Cortex of kidney (tissue), 1 donor: ENCODE measurements at places on chromosomes 11 and 22.

GRCh38 chr11:117600234-117600783 is 196.7 kb downstream of the DSCAML1 start:
- no peak for DNase-seq

- no peak for DNase-seq
These were observed 23.5 kb downstream of the MUC6 start for GRCh38 chr11:1012740-1013630.

DNA sequence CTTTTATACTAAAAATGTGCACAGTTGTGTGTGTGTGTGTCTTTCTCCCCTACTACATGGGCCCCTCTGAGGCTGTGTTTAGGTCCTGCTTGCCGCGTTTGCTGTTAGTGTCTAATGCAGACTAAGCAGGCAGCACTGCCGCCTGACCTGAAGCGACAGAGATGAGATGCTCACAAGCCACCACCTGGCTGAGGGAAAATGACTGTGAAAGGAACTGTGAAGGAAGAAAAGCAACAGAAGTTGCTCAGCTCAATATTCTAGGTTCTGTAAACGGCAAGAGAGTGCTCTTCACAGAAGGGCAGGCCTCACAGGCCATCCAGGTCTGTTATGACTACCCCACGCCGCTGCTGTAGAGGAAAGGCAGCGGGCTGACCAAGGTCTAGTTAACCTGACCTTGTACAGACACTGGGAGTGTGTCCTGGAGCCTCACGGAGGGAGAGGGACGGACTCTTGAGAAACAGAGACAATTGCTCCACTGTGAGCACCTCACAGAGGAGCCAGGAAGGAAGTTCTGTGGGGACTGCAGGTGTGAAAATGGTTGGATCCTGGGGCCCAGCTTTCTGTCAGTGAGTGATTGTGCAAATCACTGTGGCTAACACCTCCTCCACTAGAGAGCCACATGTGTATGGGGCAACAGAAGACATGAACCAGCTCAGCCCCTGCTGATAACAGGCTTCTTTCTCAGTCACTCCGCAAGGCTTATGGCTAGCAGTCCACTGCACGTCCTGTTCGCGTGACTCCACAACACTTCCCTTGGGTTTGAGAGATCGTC is 31.3 kb upstream of the YPEL1 start:
- no peak for DNase-seq

DNA sequence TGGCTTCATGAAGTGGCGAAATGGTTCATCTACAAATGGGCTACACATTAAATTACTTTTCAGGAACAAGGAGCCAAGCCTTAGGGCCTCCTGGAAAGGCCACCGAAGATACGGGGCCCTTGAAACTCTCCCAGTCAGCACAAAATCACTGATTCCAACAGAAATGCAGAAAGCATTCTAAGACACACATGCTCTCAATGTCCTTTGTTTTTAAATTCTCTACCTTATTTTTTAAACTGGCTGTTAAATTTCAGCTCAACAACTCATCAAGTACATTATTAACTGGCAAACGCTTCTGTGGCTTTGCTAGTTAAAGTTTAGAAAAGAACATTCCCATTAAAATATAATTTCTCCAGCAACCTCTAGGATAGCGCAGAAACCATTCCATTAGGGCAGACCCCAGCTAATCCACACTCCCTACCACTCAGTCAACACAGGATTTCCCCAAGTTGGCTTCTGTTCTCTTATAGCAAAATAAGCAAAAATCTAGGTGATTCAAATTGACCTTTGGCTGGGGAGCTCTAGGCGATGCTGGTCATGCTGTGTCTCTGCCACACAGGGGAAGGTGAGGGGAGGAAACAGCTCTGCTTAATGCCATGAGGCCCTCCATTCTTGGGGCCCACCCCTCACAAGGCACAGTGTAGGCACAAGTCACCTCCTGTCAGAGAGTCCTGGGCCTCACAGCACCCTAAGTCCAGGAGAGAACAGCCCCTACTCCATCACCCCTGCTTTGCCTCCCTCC is 47.1 kb downstream of the PLEKHA7 start:
- no peak for DNase-seq

GRCh38 chr11:83574519-83574918 is 288.4 kb upstream of the CCDC90B start:
- DNase-seq: no peak

GRCh38 chr11:36692704-36693103 is 94.7 kb upstream of the RAG2 start:
- DNase-seq: no peak

GRCh38 chr11:72831521-72832300 is 17.5 kb downstream of the ATG16L2 start:
- DNase-seq: no peak

DNA sequence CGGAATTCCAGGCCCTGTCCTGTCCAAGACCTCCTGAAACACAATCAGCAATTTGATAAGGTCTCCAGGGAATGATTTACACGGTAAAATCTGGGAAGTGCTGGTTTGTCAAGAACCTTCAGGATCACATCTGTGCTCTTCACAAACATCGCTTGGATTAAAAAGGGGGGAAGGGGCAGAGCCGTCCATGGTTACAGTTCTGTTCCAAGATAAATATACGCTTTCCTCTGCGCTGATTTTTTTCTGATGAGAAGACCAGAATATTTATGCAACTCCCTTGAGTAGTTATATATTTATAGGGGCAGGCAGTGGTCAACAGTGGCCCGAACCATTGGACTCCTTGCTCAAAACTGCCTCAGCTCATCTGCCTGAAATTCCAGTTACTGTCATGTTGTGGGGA is 9.2 kb upstream of the APOL5 start:
- no peak for DNase-seq

GRCh38 chr22:17997456-17997855 is 26.9 kb downstream of the MICAL3 start:
- DNase-seq: no peak

DNA sequence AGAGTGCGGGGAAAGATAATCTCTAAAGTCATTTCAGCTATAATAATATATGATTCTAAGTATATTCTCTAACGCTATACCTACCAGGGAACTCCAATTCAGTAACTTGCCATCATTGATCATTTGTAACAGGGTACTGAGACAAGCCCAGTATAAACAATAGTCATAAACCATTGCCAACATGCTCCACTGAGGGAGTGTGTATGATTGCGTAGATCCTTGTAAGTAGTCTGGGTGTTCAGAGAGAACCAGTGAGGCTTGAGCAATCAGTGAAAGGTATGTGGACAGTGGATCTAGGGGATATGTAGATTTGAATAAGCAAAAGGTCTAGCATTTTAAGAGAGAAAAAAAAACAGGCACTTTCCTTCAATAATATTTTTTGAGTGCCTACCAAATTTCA is 1326.0 kb downstream of the LRRC4C start:
- DNase-seq: no peak

- DNase-seq: no peak
These were observed 46.8 kb downstream of the CACNA1I start for GRCh38 chr22:39617342-39617741.

DNA sequence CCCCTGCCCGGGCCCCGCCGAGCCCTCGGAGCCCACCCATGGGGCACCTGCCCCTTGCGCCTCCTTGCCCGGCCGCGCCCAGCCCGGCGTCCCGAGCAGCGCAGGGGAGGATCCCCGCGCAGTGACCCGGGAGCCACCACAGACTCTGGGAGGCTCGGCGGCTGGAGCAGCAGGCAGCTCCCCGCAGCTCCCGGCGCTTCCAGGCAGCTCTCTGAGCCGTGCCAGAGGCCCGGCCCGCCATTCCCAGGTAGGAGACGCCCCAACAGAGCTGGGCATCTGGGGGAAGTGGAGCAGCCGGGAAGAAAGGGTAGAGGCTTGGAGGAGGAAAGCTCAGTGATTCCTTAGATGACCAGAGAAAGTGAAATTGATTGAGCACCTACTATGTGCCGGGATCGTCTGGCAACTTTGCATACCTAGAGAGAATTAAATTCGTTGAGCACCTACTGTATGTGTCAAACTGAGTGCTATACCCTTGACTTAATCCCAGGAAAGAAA is 670 bp downstream of the RASD2 start:
- DNase-seq: no peak

GRCh38 chr11:1158681-1159487 is 1.1 kb downstream of the MUC5AC start:
- no peak for DNase-seq

DNA sequence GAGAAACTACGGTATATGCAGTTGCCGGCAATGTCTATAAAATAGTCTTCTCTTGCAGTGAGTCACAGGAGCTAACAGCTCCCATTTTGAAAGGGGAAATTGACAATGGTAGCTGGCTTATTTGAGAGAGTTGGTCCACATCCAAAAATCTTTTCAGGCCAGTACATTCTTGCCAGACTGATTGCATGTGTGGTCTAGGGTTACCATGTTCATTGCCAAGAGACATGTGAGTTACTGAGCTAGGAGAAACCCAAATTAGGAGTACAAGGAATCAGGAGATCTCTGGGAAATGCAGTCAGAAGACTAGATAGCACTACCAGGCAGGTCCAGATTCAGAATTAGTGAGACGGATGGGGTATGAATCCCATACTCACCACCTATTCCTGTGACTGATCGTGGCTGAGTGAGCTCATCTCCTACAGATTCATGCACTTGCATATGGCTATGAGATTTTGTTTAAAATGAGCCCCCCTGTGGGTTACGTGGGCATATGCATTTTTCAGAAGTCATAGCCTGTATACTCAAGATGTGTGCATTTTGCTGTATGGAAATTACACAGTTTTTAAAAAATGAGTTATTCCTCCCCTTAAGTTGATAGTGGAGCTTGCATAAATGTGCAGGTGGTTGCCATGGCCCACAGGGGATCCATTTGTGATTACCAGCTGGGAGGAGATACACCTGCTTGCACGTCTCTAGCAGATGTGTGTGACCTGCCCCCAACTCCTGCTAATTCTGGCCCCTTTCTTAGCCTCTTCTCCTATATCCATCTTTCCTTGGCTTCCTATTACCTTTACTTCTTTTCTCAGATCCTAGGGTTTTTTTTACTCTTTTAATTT is 102.7 kb downstream of the COMMD9 start:
- no peak for DNase-seq

- DNase-seq: no peak
These were observed 78.3 kb upstream of the SCUBE2 start for GRCh38 chr11:9169595-9170295.

DNA sequence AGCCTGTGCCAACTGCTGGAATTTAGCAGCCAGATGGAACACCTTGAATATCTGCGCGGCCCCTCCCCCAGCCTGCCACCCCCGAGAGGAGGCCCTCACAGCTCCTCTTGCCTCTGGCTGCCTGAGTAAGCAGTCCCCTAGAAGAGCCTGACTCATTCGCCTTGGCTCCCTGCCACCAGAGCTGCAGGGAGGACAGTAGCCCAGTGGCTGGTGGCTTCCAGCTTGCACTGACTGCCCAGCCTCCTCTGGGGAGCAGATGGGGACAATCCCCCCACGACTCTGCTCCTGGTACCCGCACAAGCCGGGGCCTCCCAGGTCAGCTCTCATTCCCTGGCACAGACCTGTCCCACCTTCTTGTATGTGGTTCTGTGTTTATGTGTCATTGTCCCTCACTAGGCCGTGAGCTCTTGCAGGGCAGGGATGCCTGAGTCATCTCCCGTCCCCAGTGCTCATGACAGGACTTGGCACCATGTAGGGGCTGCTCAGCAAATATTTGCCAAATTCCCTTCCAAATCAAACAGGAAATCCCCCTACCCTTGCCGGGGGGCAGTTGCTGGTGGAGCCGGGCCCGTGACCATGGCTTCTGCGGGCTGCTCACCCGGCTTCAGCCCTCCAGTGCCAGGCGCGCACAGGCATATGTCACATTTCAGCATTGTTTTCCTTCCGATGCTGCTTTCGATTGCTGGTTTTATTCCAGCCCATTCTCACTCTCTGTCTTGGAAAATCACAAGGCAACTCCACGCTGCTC is 43.6 kb downstream of the CACNG2 start:
- DNase-seq: no peak

GRCh38 chr11:10349806-10350205 is 44.9 kb downstream of the ADM start:
- no peak for DNase-seq

GRCh38 chr11:33068611-33069340 is 29.4 kb downstream of the TCP11L1 start:
- no peak for DNase-seq

- DNase-seq: no peak
These were observed 29.1 kb downstream of the OPCML start for GRCh38 chr11:133503236-133503635.

DNA sequence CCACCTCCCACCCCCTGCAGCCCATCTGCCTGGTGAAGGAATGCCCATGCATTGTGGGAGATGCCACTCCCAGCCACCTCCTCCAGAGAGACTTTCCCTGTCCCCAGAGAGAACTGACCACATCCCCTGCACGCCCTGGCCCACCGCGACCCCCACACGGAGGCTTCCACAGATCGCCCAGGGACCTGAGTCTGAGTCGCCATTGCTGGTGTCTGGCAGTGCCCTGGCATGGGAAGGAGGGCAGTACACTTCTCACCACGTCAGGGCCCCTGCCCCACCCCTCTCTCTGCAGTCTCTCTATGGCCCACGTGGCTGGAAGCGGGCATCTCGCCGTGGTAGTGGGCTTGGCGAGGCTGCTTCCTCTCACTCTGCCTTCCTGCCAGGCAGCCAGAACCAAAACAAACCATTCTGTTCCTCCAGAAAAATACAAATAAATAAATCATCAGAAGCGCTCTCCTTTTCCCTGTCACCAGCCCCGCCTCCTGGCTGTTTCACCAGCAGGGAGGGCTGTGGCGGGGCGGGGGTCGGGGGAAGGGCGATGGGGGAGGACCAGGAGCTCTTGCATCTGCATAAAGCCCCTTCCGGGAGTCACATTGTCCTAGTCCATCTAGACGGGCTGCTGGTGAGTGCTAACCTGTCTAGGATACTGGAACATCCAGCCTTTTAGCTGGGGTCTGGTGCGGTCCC is 20.9 kb downstream of the SHISAL1 start:
- no peak for DNase-seq

DNA sequence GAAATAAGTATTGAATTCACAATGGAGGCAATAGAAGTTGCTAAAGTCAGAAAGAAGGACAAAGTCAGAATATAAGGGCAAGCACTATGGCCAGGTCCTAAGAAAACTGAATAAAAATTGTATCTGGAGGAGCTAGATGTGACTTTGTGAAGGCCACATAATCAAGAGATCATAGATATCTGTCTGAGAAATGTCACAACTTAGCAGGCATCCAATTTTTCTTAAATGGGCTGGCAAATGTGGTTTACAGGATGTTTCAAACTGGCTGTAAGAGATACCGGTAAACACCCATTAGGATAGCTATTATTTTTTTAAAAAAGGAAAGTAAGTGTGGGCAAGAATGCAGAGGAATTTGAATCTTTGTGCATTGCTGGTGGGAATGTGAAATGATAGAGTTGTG is 303.1 kb upstream of the CHORDC1 start:
- no peak for DNase-seq

DNA sequence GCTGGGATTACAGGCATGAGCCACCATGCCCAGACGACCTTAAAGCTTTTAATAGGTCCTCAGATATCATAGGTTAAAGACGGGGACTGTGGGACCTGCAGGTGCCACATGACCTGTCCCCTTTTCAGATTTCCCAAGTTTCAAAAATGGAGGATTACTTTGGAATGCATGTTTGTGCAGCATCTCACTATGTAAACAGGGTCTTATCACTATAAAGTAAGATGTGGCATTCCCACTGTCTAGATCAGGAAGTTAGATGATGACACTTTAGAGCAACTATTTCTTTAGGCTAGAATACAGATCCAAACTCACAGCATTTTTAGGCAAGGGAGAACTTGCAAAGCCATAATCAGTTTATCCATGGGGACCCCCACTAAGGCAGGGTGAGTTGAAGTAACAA is 92.8 kb downstream of the USP35 start:
- DNase-seq: no peak
